Astrocyte of the spinal cord (primary cell): ENCODE measurements at places on chromosomes 4 and X.
A peak's percentile ranks its signal among the peaks of the same experiment; 100 is the strongest.

DNA sequence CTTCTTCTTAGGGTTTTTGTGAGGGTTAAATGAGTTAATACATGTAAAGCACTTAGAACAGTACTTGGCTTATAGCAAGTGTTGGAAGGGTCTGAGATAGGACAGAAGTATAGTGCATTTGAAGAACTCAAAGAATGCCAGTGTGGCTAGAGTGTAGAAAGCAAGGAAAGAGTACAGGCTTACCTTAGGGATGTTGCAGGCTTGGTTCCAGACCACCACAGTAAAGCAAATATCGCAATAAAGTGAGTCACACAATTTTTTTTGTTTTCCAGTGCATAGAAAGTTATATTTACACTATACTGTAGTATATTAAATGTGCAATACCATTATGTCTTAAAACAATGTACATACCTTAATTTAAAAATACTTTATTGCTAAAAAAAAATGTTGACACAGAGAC, 41.3 kb downstream of the KIF4A start:
- DNase-seq: peak; percentile 26

DNA sequence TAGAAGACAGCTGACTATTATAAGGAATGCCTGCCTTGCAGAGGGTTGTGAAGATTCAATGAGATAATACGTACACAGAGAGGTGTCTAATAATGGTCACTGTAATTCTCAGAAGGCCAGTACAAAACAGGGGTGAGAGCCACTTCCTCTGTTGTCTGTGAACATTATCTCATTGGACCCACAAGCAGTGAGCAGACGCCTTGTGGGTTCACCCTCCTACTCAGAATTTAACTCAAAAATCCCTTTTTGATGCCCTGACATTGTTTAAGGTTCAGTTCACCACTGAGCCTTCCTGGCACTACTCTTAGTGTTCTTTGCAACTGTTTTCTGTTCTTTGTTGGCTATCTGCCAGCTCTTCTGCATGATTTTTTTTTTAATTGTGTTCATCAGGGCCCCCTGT, 467.4 kb downstream of the BCOR start:
- no peak for DNase-seq

DNA sequence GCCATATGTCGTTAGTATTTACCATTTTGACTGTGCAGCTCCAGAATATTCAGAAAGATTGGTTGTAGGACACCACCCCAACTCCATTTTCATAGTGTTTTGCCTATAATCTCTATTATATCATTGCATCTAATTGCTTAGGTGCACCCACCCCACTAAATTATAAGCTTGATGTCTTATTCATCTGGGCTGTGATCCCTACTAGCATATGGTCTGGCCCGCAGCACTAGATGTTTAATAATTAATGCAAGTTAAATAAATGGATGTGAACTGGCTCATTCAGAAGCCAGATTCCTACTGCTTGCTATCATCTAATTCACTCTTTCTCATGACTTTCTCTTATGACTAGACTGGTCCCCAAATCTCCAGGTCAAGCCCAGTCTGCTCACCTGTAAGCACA, 143.5 kb downstream of the RELL1 start:
- DNase-seq: no peak

- peak; percentile 59 for DNase-seq
Measured at GRCh38 chrX:67619253-67619652, 75.4 kb downstream of the AR start.

DNA sequence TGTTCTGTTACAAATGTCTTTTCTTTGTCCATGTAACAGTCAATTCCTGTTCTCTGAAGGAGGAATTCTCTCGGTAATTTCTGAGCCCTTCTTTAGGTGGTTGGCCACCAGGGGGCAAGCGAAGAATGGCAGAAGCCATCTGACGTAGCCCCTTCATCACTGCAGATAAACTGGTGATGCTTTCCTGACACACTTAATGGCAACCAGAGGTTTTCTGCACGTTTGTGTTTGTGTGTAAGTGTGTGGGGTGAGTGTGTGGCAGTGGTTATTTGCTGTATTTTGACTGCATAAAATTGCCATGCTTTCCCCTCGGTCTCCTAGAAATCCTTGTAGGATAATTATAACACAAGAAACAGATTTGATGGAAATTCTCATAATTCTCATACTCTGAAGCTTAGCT, 64.8 kb upstream of the STOX2 start:
- DNase-seq: peak; percentile 70

DNA sequence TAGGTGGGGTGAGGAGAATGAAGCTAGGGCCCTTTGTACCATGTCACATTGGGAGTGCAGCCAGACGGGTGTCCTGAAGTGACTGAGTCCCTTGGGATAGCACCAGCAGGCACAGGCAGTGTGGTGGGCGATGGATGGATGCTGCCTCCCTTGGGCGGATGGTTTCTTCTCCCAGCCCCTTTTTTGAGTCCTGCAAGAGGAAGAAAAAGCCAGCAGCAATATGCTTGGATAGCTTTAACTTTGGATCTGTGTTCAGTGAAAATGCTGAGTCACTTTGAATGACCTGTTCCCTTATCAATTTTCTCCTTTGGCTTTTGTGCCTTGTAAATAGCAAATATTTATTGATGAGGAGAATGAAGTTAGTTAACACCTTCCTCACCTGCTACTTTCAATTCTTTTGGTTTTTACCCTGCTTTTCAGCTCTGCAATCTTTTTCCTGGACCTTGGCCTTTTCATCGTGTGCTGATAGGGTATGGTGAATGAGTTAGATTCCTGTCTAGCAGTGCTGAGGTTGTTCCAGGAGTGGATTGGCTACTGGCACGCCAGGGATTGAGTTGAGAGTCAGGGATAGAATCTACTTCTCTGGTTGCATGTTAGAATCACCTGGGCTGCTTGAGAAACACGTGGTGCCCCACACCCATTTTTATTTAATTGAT, 10.2 kb downstream of the DCUN1D4 start:
- peak; percentile 22 for DNase-seq

- no peak for DNase-seq
Measured at GRCh38 chr4:154086247-154086646, 297.4 kb upstream of the SFRP2 start.

DNA sequence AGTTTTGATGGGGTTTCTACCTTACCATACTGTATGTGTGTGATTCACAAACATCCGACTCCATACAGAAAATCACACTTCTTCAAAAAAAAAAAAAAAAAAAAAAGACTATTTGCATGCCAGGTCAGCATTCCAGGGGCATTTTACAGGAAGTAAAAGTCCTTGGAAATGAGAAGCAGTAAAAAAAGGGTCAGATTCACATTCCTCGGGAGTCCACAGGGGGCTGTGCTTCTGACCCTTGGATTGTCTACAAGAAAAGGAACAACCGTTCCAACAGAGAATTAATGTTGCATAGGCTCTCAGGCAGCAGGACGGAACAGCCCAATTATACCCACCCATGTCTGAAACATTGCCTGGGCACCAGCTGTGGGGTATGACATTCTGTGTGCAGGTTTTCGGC, 290.3 kb downstream of the LDB2 start:
- DNase-seq: no peak

DNA sequence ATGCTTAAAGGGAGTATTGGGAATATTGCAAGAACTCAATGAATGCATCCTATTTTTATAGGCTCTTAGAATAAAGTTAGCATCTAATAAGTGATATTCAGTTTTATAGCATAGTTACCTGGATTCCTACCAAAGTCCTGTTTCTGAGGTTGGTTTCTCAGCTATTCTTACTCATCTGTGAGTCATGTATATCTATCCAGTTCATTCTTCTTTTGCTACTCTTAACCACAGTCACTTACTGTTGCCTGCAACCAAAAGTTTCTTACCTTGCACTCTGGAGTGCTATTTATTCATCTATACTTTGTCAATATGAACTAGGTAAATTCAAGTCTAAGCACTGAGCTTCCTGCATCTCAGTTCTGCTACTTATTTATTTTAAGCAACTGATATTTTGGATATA, 322.5 kb downstream of the HS3ST1 start:
- DNase-seq: peak; percentile 72

DNA sequence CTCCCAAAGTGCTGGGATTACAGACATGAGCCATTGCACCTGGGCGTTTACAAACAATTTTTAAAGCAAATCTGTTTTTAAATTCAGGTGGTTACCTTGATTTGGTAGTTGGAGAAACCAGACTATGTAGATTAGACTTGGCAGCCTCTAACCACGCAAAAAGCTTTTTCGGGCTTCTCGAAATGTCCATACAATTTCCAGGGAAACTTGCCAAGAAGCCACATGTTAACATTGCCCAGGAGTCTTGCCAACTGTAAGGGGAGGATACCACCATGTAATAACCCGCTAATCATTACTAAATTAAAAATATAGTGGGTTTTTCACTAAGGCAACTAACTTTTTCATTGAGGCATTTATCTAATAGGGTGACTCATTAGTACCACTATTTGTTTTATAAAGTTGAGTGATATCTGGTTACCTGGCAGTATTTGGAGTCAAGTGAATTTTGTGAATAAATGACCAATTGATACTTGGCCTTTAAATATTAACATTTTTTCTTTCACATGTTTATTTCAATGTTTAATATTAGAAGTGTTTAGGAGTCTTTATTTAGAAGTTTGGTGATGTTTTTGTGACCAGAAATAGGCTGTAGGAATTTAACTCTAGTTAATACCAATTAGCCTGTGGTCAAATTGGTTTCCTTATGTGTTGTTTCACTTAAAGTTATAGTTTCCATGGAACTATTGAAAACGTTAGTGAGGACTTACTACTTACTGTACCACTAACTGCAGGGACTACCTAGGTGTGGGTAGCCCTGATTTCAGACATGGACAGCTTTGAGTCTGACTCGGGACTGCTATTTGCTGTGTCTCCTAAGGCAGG, 61.3 kb downstream of the CLDN34 start:
- no peak for DNase-seq

DNA sequence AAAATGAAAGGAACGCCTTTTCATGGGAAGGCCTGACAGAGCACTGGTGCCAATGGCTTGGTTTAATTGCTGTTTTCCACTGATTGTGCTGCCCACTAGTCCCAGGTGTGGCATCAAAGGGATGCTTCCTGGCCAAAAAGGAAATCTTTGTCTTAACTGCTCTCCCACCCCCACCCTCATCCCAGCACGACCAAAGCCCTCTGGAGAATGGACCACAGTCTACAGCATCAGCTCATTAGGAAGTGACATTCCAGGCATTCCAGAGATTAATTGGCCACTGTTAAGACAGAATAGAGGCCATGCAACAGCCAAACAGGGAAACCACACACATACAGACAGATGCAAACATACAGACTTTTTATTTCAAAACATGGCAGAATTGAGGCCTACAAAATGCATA, 143.2 kb downstream of the LHFPL1 start:
- DNase-seq: no peak

GRCh38 chr4:8121292-8122015, 37.2 kb downstream of the ABLIM2 start:
- no peak for DNase-seq

GRCh38 chr4:80015407-80016189, 57.4 kb downstream of the ANTXR2 start:
- no peak for DNase-seq

GRCh38 chr4:6776920-6777635, 5.4 kb upstream of the KIAA0232 start:
- no peak for DNase-seq

DNA sequence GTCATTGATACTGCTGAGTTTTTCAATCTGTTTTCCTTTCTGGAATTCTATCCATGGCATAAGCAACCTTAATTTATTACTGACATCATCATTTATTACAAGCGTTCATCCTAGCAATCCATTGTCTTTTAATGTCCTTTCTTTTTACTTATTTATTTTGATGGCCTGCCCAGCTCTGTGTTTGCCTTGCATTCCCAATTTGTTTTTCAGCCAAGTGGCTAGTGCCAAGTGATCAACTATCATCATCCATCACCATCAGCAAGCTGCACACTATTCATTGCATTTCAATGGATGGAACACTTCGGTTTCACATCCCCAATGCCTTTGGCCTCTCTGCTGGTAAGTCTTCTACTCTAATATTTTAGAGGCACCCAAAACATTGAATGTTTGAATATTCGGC, 831.7 kb upstream of the EPHA5 start:
- no peak for DNase-seq

- DNase-seq: no peak
Measured at GRCh38 chr4:90515191-90515590, 388.0 kb downstream of the CCSER1 start.

- DNase-seq: no peak
Measured at GRCh38 chrX:78622831-78623230, 36.3 kb downstream of the RTL3 start.

DNA sequence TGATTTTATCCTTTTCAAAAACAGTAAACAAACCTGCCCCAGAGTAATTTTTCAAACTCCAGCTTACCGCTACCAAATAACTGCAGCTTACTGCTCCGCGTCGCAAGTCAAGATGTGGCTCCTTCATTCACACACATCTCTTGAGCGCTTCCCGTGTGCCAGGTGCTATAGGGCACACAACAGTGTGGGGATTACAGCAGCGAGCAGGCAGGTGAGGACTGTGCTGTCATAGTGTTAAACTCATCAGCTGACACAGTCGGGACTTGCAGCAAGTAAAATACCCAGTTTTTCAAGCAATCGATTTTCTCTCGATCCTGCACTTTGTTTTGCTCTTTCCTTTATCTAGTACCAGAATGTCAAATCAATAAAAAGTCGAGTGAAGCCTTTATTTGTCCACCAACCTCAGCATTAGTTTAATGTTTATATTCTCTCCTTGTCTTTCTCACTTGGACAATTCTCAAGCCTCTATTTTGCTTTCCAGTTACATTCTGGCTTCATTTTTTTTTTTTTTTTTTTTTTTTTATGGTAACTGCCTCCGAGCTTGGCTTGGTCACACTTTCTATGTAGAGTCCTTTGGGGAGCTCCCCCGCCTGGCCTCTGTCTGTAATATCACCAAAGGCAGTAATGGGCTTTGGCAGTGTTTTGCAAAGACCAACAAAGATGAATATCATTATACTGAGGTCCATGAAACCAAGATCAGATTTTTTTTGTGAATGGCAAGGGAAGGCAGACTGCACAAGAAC, 8.3 kb upstream of the ASB5 start:
- DNase-seq: peak; percentile 75

DNA sequence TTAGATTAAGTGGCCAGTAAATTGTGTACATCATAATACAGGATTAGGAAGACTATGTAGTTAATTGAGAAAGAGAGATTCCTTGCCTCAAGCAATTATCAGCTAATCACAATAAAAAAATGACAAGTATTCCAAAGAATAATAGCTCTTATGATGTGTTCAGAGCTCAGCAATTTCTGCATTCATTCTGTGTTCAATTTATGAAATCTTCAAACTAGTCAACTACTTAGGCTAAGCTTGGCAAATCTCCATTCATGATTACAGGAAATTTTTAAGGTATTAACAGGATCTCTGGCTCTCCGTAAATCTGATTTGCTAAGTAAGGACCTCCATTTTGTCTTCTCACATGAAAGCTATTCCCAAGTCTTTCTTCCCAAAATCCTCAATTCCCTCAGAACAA, 256.9 kb upstream of the TEX13A start:
- no peak for DNase-seq

DNA sequence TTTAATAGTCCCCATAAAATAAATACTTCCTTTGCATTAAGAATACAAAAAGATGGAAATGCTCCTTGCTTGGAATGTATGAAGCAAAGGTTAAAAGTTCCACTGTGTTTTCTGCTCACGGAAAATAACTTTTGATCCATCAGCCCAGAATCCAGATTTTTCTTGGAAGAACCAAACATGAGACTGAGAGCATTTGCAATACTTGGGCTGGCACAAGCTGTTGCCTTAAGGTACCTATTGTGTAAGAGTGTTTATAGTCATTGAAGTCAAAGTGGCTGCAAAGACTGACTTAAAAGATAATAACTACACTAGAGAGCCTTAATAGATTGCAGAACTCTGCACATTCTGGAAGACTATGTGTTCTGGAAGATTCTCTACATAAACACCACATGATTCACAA, 281.4 kb downstream of the RAB28 start:
- no peak for DNase-seq
